ENCODE measurements at places on chromosomes 11 and 22.

- no peak for DNase-seq
Measured at GRCh38 chr11:11229647-11230046, 123.4 kb downstream of the CSNK2A3 start.

GRCh38 chr11:86740628-86741483, 59.5 kb upstream of the PRSS23 start:
- peak; percentile 96 for DNase-seq

DNA sequence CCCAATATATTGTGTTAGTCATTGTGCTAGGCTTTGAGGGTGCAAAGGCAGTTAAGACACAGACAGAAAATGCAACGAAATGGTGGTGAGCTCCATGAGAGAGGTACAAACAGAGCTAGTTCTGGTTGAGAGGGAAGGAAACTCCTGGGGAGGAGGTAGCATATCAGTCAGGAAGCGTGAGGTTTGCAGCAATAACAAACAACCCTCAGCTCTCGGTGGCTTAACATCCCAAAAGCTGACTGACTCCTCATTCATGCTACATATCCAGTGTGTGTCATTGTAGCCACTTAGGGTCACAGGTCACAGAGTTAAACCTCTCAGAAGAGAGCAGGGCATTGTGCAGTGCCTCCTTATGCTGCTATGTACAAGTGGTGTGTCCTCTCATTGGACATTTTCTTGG, 1.7 kb upstream of the ST14 start:
- DNase-seq: no peak

- no peak for DNase-seq
Measured at GRCh38 chr11:109892321-109892794, 200.8 kb upstream of the ZC3H12C start.

- no peak for DNase-seq
Measured at GRCh38 chr22:48018346-48018745, 1255.9 kb downstream of the TBC1D22A start.

GRCh38 chr11:19698493-19699292, 13.9 kb upstream of the NAV2 start:
- DNase-seq: no peak

DNA sequence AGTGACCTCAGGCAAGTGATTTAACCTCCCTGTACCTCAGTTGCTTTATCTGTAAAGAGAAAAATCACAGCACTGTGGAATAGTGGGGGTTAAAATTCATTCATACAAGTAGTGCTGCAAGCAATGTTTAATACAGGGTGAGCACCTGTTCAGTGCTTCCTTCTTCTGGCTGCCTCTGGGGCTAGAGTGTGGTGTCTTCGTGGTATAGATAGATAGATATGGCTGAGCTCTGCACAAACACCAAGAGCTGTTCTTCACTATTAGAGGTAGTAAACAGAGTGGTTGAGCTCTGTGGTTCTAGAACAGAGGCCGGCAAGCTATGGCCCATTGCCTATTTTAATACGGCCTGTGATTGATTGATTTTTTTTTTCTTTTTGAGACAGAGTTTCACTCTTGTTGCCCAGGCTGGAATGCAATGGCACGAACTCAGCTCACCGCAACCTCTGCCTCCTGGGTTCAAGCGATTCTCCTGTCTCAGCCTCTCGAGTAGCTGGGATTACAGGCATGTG, 32.9 kb downstream of the LIMK2 start:
- DNase-seq: no peak

GRCh38 chr11:95330302-95330701, 99.3 kb upstream of the SESN3 start:
- DNase-seq: no peak

DNA sequence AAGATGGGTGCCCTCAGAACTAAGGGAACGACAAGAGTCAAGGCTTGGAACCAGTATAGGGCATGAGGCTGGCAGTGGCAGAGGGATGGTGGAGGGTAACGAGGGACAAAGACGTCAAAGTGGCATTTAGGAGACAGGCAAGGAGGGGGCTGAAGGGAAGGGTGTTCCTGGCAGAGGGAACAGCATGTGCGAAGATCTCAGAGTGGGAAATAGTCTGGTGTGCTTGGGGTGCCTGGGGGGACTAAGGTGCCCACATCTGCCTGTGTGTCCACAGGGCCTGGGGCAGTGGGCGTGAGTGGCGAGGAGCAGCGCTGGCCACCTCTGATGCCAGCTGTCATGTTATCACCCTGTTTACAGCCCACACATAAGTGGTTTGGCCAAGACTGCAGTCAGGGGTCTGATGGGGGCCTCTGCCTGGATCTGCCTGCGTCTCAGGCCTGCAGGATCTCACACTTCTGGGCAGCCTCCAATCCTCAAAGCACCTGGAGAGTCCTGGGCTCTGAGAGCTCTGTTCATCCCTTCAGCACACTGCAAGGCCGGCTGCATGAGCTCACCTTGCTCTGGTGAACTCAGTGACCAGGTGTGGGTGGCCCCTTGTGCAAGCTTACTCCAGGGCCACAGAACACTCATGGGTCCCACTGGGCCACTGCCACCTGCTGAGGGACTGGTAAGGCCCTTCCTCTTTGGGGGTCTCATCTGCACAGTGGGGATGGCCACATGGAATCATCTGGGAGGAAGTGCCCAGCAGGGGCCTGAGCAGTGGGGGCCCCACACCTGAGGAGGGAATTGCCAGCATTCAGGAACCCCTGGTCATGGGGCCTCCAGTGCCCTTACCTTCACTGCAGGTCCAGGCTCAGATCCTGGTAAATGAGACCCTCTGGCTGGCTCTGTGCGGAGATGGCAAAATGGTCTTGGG, 89.7 kb upstream of the SHISAL1 start:
- DNase-seq: no peak

DNA sequence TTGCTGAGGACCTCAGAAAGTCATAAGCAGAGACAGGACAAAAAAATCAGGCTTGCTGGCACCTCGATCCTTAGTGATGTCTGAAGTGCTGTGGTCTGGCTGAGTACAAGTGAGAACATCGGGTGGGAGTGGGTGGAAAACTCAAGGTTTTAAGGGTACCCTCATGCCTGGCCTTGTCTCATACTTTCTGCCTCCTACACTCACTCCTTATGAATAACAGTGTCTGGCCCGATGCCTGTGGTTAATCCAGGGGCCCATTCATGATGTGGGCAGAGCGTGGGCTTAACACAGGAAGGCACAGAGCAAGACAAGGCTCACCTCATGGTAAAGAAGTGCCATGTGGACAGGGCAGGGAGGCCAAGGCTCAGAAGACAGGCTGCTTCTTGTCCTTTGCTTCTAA, 11.0 kb upstream of the UCP3 start:
- no peak for DNase-seq

DNA sequence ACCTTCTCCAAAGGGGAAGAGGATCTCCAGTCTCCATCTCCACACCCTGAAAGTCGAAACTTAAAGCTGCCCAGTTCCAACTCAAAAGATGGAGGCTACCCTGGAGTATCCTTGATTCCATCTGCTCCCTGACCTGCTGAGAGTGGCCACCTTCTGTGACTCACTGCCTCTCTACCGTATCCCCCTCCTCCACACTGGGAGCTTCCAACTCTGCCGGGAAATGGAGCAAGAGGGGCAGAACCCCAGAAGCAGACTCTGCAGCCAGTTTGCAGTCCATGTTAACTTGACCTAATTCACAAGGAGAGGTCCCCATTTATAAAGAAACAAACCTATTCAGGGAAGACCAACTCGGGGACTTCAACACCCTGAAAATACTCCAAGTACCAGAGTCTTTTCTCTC, 22.0 kb upstream of the IRAG1 start:
- no peak for DNase-seq

- DNase-seq: no peak
Measured at GRCh38 chr22:46148816-46149511, 1.4 kb upstream of the PPARA start.

- no peak for DNase-seq
Measured at GRCh38 chr11:127137771-127138280, 137.3 kb upstream of the KIRREL3 start.

DNA sequence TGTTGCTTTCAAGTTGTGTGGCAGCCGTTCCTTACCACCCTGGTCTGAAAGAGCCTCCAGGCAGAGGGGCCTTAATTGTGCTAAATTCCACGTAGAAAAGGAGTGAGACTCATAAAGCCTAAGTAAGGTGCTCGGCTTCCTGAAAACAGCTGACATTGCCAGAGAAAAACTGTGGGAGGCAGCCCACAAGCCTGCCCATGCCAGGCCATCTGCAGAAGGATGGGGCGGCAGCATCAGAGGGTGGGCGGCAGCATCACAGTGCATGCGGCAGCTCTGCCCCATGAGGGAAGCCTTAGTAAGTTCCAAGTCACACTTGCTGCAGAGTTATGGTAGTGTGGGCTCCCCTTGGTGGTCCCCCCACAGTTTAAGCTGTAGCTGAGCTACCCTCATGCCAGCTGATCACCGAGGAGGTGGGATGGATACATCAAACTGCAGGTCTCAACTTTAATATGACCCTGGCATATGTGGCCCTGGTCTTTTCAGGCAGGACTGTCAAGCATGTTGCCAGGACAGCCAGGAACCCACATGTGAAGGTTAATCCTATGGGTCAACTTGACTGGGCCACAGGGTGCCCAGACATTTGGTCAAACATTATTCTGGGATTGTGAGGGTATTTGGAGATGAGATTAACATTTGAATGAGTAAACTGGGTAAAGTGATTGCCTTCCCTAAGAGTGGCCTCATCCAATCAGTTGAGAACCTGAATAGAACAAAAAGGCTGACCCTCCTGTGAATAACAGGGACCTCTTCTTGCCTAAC, 3.1 kb upstream of the EIF3F start:
- DNase-seq: no peak

GRCh38 chr11:1978720-1979473, 18.7 kb downstream of the H19 start:
- DNase-seq: no peak

GRCh38 chr11:83285771-83286528, at the start of gene CCDC90B:
TSS of gene CCDC90B (minus strand) at chr11:83286367. CDS start at chr11:83285972, 395 bp downstream.
- peak; percentile 94 for DNase-seq

- DNase-seq: no peak
Measured at GRCh38 chr11:808427-809286, 1.1 kb upstream of the RPLP2 start.

- DNase-seq: no peak
Measured at GRCh38 chr22:36739185-36739584, 35.6 kb upstream of the CACNG2 start.

DNA sequence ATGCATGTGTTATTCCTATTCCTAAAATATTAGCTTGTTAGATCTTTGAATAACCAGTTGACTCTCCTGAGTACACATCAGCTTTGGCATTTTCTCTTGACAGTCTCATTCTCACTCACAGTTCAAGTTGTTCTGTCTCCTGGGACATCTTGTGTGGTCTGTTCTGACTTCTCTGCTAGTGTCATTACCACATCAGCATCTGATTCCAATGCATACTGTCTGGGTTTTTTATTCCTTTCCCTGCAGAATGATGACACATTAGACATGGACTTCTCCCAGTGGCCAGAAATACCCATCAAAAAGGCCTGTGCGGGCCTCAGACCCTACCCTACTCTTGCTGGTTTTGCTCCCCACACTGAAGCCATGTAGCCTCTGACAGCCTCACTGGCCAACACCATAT, 2.7 kb downstream of the ZNF74 start:
- DNase-seq: no peak

DNA sequence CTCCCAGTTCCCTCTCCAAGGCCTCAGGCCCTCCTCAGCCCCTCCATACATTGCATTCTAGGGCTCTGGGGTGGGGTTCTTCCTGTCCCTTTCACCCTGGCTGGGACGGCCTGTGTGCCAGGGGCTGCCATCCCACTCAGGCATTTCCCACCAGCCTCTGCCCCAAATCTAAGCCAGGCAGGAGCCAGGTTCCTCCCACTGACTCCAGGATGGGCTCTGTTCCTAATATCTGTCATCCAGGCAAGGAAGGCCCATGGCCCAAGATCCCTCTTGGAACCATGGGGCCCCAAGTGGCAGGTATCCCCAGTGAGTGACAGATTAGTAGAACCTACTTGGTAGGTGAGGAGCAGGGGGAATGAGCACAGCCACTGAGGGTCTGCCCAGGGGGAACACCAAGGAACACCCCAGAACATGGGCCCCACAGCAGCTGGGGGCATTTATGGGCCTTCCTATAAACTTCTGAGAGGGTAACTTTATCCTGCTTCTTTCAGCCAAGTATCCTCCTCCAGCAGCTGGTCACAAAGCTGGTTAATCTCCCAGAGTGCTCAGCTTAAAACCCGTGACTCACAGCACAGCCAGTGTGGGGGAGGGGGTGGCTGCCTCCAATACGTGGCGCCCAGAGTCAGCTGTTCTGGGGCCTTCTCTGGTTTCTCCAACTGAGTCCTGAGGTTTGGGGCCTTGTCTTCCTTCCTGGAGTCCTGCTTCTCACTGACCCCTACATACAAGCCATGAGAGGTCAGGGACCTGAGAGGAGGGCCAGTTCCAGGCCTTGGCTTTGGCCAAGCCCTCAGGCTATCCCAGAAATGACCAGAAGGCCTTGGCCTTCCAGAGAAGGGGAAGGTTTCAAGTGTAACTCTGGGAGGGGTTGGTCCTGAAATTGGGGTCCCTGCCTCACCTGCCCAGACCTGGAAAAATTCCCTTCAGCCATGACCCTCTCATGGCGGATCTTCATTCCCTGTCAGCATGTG, 19.9 kb upstream of the MYOD1 start:
- DNase-seq: peak; percentile 52

DNA sequence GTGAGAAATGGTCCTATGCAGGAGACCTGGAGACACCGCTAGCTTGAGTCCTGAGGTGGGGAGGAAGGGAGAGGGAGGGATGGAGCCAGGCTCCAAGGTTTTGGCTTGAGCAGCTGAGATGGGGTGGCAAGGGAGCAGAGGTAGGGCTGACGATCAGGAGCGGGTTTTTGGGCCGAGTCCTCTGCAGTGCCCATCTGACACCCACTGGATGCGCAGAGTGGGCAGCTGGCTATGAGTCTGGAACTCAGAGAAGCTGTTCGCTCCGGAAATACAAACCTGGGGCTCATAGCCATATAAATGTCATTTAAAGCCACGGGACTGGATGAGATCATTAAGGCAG, 453 bp upstream of the MAFF start:
- no peak for DNase-seq

DNA sequence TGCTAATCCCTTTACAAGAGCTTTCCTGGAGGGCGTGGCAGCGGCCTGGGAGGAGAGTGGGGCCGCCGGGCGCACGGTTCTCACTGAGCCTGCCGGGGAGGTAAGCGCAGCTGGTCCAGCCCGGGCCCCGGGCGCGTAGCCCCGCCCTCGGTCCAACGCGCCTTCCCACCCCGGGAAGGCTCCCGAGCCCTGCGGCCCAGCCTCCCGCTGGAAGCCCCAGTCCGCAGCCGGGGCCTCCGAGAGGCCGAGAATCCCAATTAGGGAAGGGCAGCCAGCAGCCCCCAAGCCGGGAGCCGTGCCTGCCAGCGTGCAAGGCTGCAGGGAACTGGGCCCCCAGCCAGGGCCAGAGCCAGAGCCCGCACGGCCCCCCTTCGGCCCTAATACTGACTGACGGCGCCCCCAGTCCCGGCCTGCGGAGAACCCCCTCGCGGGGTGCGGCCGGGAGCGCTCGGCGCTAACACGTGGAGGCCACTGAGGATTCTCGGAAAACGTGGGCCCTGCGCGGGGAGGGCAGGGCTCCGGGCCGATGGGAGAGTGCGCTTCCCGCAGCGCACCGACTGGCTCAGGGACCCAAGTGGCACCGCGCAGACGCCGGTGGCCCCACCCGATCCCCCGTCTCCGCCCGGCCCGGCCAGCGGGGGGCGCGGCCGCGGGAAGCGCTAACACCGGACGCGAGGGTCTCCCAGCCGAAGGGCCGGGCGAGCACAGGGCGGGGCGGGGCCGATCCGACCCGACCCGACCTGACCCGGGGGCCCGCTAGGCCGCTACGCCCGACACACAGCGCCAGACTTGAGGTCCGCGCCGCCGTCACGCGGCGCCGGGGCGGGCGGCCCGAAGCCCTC, 5.7 kb downstream of the ZFTA start:
- DNase-seq: no peak
